Type B pancreatic cell (in vitro differentiated cells): ENCODE measurements at places on chromosomes 1 and 21. TPM values are rescaled to one million over a fixed set of nuclear protein-coding genes. Genes with fewer than 3 reads are reported as not detected.
A peak's percentile ranks its signal among the peaks of the same experiment; 100 is the strongest.

Gene CYYR1
- total RNA-seq, result 5.2 and 21.6 TPM in 2 replicates

Gene TMEM82
- total RNA-seq, result 1.1 TPM in 2 replicates

Gene SPAG17
- total RNA-seq, result 1.3 and 5.6 TPM in 2 replicates

- H3K4me1 ChIP-seq, result peaks cover 4% of the 10 kb centered on the region
- H3K36me3 ChIP-seq, result no peaks in the 10 kb centered on the region
- H3K27me3 ChIP-seq, result peaks cover 3% of the 10 kb centered on the region
- DNase-seq, result no peak
- no peak overlapping the region for H3K4me3 ChIP-seq
Observed at GRCh38 chr1:119815361-119815760, 4.1 kb upstream of the REG4 start.

DNA sequence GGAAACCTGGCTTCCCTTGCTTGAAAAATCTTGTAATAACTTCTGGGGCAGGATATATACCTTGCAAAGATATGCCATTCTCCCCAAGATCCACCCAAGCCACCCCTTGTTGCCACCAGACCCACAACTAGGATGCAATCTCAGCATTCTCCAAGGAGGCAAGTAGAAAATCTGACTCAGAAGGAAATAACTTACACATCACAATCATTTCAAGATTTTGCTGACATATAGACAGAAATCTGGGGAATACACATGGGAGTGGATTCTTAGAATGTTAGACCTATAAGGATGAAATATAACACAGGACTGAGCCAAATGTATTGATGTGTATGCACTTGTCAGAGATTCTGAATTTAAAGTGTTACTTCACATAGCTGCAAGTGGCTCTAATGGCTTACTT lies 14.8 kb upstream of the ZDHHC18 start:
- no peak for DNase-seq
- no peak overlapping the region for H3K4me3 ChIP-seq
- no peaks in the 10 kb centered on the region for H3K36me3 ChIP-seq
- H3K27ac ChIP-seq, result peak overlapping the region; percentile 34

DNA sequence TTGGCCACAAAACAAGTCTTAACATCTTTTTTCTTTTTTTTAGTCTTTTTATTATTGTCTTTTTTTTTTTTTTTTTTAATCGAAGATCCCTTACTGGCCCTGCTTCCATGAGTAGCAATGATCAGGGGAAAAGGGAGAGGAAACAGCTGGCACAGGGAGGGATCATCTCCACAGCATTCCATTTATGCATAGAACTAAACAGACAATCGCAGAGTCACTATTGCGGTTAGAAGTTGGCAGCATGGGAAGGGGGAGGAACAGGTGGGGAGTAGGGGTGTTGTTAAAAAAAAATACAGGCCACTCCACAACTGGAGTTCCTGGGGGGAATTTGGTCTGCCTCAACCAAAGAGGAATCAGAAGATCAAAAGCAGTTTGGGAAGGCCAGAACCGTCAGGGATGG lies 55.4 kb downstream of the C1orf185 start:
- H3K27me3 ChIP-seq, result peaks cover 8% of the 10 kb centered on the region
- H3K4me1 ChIP-seq, result no peaks in the 10 kb centered on the region
- DNase-seq, result no peak
- H3K36me3 ChIP-seq, result no peaks in the 10 kb centered on the region
- H3K4me3 ChIP-seq, result no peak overlapping the region

DNA sequence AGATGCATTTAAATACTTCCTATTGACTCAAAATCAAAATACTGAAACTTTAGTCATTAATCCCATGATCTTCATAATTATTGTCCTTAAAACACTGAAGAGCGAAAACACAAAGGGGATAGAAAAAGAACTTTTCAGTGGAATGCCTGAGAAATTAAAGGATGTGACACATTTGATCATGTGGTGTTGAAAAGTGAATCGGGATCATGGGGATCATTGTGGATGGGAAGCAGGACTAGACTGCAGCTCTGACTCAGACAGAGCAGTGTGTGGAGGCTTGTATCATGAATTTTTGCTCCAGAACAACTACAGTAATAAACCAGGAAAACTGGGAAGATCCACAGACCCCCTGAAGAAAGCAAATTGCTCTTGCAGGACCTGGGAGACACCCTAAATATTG lies 161.1 kb upstream of the CXADR start:
- H3K27ac ChIP-seq, result no peak overlapping the region
- no peak for DNase-seq
- H3K4me3 ChIP-seq, result no peak overlapping the region
- H3K36me3 ChIP-seq, result no peaks in the 10 kb centered on the region
- no peaks in the 10 kb centered on the region for H3K4me1 ChIP-seq
- no peaks in the 10 kb centered on the region for H3K27me3 ChIP-seq

GRCh38 chr1:235327559-235328270 lies at the start of gene ARID4B:
Gene ARID4B (minus strand): TSS chr1:235328179. CDS start chr1:235326919, 1,260 bp downstream.
- peak within 1 kb of the TSS; percentile 96 for H3K4me3 ChIP-seq
- DNase-seq, result peak; percentile 82
- peaks cover 32% of the 10 kb centered on the region for H3K4me1 ChIP-seq
- peaks cover 5% of the 10 kb centered on the region for H3K36me3 ChIP-seq
- no peaks in the 10 kb centered on the region for H3K27me3 ChIP-seq

- H3K27ac ChIP-seq, result no peak overlapping the region
- H3K4me3 ChIP-seq, result no peak overlapping the region
- DNase-seq, result no peak
- peaks cover 4% of the 10 kb centered on the region for H3K36me3 ChIP-seq
- H3K27me3 ChIP-seq, result no peaks in the 10 kb centered on the region
- no peaks in the 10 kb centered on the region for H3K4me1 ChIP-seq
Observed at GRCh38 chr1:97814121-97814520, 106.7 kb downstream of the DPYD start.

DNA sequence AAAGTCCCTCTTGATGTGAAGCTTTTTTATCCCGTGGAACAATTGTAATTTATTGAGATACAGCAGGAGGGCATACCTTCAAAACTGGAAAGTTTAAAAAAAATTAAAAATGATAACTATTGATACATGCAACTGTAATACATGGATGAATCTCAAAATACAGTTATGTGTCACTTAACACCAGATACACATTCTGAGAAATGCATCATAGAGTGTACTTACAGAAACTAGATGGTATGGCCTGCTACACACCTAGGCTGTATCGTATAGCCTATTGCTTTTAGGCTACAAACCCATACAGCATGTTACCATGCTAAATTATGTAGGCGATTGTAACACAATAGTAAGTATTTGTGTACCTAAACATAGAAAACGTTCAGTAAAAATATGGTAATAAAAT lies 7.1 kb upstream of the AKNAD1 start:
- H3K27ac ChIP-seq, result no peak overlapping the region
- DNase-seq, result no peak
- no peaks in the 10 kb centered on the region for H3K27me3 ChIP-seq
- H3K4me3 ChIP-seq, result no peak overlapping the region

GRCh38 chr1:65799601-65800000 lies 6.9 kb downstream of the PDE4B start:
- H3K4me3 ChIP-seq, result no peak overlapping the region
- peaks cover 36% of the 10 kb centered on the region for H3K27me3 ChIP-seq
- H3K4me1 ChIP-seq, result no peaks in the 10 kb centered on the region
- no peaks in the 10 kb centered on the region for H3K36me3 ChIP-seq
- no peak overlapping the region for H3K27ac ChIP-seq
